ENCODE measurements at places on chromosomes 12 and 14.
A peak's percentile ranks its signal among the peaks of the same experiment; 100 is the strongest.

- no peak for DNase-seq
Observed at GRCh38 chr14:85960756-85961155, 430.8 kb downstream of the FLRT2 start.

GRCh38 chr14:76773188-76773885 lies 12.1 kb downstream of the VASH1 start:
- DNase-seq = no peak

- DNase-seq = no peak
Observed at GRCh38 chr14:68487805-68488590, 304.9 kb downstream of the ZFP36L1 start.

- no peak for DNase-seq
Observed at GRCh38 chr12:67921286-67921685, 68.0 kb upstream of the IFNG-AS1 start.

GRCh38 chr12:113782873-113783272 lies 183.3 kb downstream of the RBM19 start:
- no peak for DNase-seq

GRCh38 chr14:55126034-55126433 lies 3.0 kb upstream of the LGALS3 start:
- no peak for DNase-seq

DNA sequence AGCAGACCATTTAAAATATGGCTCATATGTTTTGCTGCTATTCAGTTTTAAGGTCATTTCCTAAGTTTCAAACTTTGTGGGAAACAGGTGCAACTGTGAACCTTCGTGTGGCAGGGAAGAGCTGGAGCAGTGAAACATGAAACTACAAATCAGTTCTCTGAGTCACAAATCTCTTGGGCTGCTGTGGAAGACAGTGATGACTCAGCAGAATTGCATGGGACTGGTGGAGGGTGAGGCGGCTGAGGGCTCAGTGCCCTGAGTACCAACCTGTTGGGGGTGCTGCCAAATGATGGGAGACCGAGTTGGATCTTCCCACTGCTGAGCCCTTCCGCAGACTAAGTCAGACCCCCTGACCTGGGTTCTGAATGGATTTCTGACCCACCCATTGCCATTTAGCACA lies 8.4 kb upstream of the CALM1 start:
- no peak for DNase-seq

DNA sequence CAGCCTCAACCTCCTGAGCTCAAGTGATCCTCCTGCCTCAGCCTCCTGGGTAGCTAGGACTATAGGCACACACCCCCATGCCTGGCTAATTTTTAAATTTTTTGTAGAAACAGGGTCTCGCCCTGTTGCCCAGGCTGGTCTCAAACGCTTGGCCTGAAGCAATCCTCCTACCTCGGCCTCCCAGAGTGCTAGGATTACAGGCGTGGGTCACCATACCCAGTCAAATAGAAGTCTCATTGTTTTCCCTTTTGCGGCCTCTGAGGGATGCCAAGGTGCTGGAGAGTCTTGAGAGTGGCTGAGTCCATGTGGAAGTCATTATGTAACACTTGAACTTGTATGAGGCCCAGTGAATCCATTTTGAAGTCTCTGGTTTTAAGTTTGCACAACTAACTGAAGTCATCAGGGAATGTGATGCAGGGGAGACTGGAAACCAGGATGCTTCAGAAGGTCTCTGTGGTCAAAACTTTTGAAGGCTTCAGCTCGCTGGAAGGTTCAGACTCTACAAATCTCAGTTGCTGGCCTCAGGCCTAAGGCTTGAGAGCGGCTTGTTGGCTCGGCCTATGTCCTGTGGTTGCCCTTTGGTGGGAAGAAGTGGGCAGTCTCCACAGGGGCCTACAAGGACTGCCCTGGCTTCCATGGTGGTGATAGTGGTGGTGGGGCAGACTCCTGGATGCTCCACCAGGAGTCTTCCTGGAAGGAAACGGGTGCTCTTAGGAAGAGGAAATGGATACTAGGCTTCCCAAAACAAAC lies 29.2 kb downstream of the GALNT16 start:
- DNase-seq = no peak

DNA sequence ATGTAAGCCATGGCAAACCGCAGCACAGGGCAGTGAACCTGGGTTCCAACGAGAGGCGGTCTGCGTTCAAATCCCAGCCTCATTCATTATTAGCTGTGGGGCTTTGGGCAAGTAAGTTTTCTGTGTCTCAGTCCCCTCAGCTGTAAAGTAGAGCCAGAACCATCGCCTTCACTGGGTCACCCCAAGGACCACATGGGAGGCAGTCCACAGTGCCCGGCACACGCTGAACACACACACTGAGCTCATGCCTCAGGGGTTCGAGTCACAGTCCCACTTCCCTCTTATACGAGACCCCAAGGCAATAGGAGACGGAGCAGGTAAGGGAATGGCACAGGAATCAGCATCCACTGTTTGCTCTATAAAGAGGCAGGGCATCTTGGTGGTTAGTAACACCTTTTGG lies 19.1 kb downstream of the LRTM2 start:
- DNase-seq = no peak

DNA sequence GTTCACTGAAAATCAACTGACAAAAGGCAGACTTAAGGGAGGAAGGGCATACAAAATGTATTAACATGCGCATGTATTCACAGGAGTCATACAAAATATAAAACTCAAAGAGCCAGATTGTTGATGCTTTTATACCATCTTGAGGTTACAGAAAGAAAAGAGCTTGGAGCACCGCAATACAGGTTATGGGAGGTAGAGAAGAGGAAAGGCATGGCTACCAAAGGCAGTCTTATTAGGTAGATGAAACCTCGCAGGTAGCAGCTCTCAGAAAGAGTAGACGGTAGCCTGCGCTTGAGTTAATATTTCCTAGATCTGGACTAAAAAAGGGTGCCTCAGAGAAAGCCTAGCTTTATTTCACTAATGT lies 69.0 kb upstream of the DHRS4 start:
- no peak for DNase-seq

GRCh38 chr12:92928421-92928961 lies 604 bp downstream of the EEA1 start:
- peak; percentile 38 for DNase-seq

- DNase-seq = no peak
Observed at GRCh38 chr12:12779007-12779406, 6.5 kb upstream of the APOLD1 start.

- DNase-seq = no peak
Observed at GRCh38 chr12:61161961-61162360, 1098.2 kb upstream of the USP15 start.

GRCh38 chr14:52733824-52734223 lies 3.9 kb downstream of the STYX start:
- no peak for DNase-seq

DNA sequence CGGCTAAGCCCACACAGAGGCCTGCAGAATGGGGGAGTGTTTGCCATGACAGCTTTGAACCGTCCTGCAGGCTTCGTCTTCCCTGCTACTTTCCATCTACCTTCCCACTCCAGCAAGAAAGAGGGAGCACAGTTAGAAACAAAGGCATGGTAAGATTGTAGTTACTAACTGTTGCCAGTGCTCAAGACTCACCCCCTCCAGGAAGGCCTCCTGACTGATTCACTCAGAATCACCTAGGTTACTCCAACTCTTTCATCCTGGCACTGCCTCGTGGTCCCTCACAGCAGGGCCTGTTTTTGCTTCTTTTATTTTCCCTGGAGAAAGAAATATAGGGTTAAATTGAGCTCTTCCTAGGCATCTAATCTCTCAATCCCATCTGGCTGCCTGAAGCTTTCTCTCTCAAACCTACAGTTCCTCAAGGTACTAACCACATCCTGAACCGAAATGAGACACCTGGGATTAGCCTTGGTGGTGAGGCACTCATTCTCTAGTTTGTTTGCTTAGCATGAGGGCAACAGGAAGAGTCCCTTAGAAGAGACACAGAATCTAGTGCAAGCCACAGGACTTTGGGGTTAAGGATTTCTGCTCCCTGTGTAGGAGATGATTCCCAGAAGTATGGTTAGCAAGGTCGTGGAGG lies 7.8 kb downstream of the GALNT6 start:
- no peak for DNase-seq

DNA sequence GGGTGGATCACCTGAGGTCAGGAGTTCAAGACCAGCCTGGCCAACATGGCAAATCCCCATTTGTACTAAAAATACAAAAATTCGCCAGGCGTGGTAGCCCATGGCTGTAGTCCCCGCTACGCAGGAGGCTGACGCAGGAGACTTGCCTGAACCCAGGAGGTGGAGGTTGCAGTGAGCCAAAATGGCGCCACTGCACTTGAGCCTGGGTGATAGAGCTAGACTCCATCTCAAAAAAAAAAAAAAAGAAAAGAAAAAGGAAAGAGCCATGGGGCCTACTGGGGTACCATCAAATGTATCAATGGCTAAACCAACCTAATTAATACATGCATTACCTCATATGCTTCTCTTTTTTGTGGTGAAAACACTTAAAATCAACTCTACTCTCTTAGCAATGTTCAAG lies 10.7 kb downstream of the TFCP2 start:
- DNase-seq = no peak

- DNase-seq = no peak
Observed at GRCh38 chr14:68211421-68211820, 391.8 kb downstream of the RAD51B start.

DNA sequence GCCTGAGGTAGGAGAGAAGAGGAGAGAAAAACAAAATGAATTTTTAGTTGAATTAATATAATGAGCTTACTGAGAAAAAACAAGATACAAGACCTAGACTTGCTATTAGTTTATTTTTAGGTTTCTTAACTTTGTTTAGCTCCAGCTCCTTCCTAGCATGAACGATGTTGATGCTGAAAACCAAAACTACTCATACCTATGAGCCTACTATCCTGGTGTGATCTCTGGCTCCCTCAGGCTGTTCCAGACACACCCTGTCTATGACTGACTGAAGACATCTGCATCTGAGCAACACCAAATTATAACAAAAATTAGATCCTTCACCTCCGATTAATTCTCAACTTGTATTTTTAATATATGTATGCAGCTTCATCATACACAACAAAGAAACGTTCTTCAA lies 190.4 kb downstream of the SLC5A8 start:
- no peak for DNase-seq

DNA sequence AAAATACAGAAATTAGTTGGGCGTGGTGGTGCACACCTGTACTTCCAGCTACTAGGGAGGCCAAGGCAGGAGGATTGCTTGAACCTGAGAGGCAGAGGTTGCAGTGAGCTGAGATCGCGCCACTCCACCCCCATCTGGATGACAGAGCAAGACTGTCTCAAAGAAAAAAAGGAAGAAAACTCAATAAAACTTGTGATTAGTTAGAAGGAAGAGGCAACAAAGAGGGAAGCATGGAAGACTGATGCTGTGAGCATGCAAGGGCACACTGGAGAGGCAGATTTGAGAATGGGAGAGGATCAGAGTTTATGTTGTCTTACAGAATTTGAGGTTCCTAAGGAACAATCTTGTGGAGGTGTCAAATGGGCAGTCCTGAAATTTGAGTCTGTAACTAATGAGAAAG lies 2.8 kb upstream of the ZC2HC1C start:
- no peak for DNase-seq

DNA sequence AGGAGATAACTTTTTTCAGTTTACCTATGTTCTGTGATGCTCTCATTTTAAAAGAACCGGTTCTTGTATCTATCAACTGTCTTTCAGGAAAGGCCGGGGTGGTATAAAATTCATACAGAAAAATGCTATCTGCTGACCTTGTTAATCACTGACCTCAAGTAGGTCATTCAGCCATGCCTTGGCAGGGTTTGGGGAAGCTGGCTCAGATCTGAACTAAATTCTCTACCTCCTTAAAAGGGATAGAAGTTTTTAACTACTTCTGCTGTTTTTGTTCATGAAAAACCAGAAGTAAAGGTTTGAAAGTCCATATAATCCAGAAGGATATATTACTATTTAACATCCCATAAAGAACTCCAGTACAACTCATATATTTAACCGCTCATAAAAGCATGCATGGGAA lies 10.1 kb downstream of the MYRFL start:
- DNase-seq = no peak

GRCh38 chr12:41795910-41796309 lies 348.8 kb downstream of the GXYLT1 start:
- DNase-seq = no peak

- peak; percentile 55 for DNase-seq
Observed at GRCh38 chr14:54565785-54566409, 1.0 kb upstream of the SAMD4A start.

GRCh38 chr12:63857771-63858670 lies 13.5 kb downstream of the SRGAP1 start:
- DNase-seq = no peak

DNA sequence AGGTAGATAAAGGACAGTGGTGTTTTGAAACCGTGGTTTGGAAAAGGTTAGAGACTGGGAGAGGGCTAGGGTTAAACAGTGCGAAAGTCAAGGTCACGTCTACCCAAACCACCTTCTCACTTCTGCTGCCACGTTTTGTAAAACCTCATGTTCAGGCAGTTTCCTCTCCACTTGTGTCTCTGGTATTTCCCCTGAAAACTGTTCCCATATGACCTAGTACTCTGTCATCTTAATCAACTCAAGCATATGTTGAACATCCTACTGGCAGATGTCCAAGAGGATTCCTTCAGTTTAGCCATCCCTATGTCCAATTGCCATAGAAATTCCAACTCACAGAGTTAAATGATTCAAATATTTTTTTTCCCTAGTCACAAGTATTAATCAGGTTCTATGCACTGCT lies 17.4 kb downstream of the CLEC4C start:
- DNase-seq = no peak

- no peak for DNase-seq
Observed at GRCh38 chr12:11696084-11696483, 46.6 kb downstream of the ETV6 start.

DNA sequence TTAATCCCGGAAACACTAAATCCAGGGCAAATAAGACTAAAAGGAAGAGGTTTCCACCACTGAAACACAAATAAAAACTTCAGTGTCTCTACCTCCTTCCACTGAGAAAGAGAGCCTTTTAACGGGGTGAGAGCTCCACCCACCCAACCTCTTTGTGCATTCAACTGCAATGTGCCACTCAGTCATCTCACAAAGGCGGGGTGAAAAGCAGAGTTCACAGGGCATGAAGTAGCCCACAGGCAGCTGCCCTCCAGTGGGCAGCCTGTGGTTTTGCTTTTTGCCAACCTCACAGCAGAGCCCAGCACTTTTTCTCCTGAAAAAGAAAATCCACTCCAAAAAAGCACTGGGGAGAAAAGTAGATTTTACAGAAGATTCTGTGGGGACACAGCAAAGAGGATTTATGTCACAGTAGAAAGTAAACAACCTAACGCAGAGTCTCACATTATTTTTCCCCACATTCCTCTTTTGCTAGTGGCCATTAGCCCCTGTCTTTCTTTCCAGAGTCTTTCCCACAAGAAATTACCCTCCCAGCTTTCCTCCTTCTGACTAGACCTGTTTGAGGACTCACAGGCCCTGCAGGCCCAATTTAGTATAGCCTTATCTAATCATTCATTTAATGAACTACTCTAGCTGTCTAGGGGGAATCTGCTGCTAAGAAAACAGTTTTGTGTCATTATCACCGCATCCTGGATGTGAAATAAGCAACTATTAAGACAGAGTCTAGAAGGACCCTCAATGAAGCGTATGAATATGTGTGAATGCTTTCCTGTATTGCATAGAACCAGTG lies 753.8 kb upstream of the FOXG1 start:
- DNase-seq = no peak

GRCh38 chr14:32190673-32191072 lies 11.2 kb upstream of the RNU6-7 start:
- no peak for DNase-seq
